Effector memory CD8-positive, alpha-beta T cell (primary cell): ENCODE measurements at places on chromosomes 5 and 9.

DNA sequence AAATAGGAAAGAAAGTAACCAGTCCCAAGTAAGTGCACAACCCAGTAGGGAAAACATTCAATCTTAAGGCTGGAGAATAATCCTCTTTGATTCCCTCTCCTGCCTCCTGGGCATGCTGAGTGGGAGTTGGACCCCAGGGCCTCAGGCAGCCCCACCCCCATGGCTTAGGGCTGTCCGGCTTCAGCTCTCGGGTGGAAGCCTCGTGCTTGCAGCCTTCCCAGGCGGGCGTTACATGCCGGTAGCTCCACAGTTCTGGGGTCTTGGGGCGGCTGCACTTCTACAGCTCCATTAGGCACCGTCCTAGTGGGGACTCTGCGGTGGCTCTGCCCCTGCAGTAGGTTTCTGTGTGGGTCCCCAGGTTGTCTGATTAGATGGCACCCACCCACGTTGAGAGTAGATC is 10.1 kb downstream of the GLIPR2 start:
- DNase-seq = no peak

- no peak for DNase-seq
Observed at GRCh38 chr5:56415356-56415765, 182.2 kb upstream of the ANKRD55 start.

- DNase-seq = no peak
Observed at GRCh38 chr9:20271096-20271495, 351.2 kb downstream of the MLLT3 start.

DNA sequence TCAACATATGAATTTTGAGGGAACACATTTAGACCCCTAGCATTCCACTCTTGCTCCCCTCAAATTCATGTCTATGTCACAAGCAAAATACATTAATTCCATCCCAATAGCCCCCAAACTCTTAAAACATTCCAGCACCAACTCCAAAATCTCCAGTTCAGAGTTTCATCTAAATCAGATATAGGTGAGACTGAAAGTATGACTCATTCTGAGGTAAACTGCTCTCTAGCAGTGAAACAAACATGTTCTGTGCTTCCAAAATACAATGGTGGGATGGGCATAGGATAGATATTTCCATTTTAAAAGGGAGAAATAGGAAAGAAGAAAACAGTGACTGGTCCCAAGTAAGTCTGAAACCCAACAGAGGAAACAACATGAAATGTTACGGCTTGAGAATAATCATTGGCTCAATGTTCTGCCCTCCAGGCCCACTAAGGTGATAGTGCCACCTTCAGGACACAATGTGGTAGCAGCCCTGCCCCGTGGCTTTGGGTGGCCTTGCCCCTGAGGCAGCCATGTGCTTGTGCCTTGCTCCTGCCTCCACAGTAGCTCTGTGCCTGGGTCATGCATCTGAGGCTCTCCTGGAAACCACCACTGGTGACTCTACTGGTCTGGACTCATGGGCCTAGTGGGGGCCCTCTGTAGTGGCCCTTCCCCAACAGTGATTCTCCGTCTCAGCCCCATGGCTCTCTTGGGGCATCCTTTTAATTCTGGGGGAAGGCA is 36.4 kb upstream of the IPPK start:
- peak; percentile 48 for DNase-seq

DNA sequence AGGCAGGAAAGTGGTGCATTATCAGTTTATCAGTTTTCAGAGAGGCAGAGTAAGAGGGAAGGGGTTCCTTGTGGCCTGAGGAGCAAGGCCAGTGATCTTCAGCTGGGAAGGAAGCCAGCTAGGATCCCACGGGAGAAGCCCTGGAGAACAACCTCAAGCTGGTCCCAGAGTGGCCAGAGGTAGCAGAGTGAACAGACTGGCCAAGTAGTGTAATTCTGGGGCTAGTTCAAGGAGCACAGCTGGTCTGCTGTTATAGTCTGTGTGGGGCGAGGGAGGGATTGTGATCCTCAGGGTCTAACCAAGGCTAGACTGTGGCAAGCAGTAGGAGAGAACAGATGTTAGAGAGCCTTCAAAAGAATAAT is 164.6 kb downstream of the CARTPT start:
- DNase-seq = no peak

- DNase-seq = no peak
Observed at GRCh38 chr5:45694255-45694814, 1.8 kb downstream of the HCN1 start.

DNA sequence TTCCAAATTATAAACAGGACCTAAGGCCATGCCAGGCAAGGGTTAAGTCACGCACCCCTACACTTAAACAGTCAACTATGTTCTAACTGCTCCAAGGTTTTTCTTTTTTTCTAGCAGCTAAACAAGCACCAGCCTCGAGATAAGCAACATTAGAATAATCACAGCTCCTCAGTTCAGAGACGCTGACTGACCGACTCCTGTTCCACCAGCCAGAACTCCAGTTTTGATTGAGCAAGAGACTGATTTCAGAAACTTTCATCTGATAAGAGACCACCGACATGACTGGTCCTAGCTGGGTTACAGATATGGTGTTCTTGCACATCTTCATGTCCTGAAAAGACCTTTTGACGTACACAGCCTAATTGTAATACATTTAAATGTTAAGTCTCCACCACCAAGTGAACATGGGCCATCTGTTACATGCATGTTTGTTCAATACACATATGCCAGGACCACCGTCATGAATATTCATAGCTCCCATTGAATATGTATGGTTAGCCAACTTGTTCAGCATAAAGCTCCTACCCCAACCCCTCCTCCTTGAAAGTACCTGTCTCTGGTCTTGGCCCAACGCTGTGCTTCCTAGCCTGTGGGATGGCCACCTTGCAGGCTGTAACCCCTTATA is 23.7 kb upstream of the OTULINL start:
- no peak for DNase-seq

- no peak for DNase-seq
Observed at GRCh38 chr9:84670138-84671041, 861 bp downstream of the NTRK2 start.

GRCh38 chr5:78553580-78554353 is 94.8 kb downstream of the LHFPL2 start:
- no peak for DNase-seq

- DNase-seq = no peak
Observed at GRCh38 chr5:133818031-133818431, 150.4 kb downstream of the C5orf15 start.

GRCh38 chr9:3887221-3887653 is 361.4 kb upstream of the RFX3 start:
- no peak for DNase-seq

GRCh38 chr5:126370796-126371718 is 52.2 kb upstream of the GRAMD2B start:
- no peak for DNase-seq

- DNase-seq = no peak
Observed at GRCh38 chr5:157447201-157447637, 12.8 kb upstream of the NIPAL4 start.

DNA sequence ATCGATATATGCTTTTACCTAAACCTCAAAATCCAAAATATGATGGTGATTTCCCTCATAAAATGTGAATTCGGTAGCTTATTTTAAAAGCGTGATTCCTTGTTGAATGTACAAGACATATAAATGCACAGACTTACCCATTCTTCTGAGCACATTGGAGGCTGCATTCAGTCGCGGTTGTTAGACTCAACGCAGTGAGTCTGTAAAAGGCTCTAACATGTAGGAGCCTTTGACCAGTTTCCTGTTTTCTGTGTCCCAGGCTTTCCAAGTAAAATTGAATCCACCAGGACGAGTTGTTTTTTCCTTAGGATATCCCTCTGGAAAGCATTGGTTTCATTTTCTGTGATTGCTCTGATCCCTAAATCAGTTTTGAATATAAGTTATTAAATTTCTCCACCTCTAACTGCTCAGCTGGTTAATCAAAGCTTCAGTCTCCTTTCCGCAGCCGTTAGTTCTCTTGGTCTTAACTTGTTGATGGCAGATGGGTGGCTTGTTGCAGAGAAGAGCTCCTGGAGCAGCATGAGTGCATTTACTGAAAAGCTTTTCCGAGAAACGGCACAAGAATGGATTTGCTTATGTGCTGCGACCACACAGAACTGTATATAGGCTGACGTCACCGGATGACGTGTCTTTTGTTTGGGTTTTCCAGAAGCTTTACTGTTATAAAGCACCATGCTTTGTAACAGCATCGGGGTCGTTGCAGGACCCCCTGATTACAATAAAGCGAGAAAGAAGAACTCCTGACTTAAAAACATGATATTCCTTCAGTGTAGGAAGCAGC is at the start of gene LRRTM2:
TSS of gene LRRTM2 (minus strand) at position 565 of the 781 bp plus-strand sequence. CDS start at position 141, 424 bp downstream.
- DNase-seq = no peak

DNA sequence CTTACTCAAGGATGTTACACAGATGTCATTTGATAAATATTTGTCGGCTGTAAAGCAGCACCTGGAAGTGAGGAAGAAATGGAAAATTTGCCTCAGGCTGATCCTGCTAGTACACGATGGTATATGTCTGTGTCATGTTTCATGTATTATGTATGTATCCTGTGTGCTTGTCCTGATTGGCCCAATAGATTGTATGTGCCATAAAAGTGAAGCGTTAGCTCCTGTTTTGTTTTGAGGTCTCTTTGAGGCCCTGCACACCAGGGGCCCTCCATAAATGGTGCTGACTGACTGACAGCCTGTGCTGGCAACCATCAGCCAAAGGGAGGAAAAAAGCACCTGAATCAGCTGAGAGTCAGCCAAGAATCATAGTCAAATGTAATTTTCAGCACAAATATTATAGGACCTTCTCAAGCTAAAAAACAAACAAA is 11.8 kb upstream of the LNPEP start:
- no peak for DNase-seq

DNA sequence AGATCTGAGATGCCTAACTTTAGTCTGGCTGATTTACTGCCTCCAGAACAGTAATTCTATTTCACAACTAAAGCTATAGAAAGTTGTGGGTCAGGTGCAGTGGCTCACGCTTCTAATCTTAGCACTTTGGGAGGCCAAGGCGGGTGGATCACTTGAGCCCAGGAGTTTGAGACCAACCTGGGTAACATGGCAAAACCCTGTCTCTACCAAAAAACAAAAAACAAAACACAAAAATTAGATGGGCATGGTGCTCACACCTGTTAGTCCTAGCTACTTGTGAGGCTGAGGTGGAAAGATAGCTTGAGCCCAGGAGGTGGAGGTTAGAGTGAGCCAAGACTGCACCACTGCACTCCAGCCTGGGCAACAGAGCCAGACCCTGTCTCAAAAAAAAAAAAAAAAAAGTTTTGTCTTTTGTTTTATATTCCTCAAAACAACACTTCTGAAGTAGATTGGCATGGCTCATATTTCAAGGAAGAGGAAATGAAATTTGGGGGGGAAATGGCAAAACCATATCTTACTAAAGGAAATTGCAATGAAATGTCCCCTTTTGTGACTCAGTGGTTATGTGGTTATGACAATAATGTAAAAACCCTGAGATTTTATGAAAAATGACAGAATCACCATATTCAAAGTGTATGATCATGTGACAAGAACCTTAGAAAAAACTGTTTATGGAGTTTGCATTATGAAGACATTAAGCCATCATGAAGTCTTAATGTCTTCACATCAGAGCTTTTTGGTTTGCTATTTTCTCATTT is 16.2 kb downstream of the FNBP1 start:
- no peak for DNase-seq

GRCh38 chr9:98365781-98366180 is 110.3 kb upstream of the TBC1D2 start:
- DNase-seq = no peak

DNA sequence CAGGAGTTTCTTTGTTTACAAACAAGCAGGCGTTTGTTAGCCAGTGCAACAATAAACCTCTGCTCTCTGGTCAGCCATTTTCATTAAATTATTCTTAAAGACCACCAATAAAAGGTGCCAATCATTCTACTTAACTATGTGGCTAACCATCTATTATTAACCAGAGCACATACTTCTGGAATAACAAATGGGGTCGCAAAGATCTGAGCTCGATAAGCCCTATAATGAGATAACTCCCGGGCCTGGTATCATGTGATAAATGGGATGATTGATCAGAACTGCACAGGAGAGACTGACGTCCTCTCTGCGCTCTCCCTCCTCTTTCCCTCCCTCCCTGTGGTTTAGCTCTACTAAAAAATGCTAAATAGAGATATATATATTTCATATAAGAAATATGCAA is 488.2 kb downstream of the NTRK2 start:
- no peak for DNase-seq

DNA sequence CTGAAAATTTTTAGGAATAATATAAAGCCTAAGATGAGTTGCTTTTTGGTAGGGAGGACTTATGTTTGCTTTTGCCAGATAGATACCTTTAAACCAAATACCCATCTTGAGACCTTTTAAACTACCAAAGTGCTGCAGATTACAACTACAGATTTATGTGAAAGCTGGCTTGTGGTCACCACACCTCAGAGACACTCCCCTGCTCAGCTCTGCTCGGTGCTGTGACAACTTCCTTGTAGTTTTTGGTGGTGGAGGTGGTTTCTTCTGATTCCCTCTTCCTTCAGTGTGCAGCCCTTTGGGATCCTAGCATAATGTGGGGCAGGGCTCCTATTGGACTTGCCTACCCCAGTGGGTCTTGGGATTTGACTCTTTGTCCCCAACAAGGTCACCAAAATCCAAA is 29.2 kb downstream of the GARNL3 start:
- DNase-seq = no peak

DNA sequence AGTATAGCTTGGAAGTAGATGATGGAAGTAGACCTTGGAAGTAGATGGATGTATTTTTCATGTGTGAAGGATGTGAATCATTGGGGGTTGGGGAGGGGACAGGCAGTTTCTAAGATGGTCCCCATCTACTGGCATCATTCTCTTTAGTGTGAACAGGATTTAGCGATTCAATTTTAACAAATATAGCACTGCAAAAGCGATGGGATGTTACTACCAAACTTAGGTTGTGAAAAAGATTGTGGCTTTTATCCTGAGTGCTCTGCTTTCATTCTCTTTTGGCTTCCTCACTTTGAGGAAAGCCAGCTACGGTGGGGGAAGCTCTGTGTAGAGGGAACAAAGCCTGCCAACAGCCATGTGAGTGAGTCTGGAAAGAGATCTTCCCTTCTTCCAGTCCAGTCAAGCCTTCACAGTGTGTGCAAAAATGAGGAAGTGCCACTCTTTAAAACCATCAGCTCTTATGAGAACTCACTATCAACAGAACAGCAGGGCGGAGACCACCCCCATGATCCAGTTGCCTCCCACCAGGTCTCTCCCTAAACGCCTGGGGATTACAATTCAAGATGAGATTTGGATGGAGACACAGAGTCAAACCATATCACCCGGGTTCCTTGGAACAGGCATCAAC is 441.4 kb downstream of the SH3GL2 start:
- no peak for DNase-seq

DNA sequence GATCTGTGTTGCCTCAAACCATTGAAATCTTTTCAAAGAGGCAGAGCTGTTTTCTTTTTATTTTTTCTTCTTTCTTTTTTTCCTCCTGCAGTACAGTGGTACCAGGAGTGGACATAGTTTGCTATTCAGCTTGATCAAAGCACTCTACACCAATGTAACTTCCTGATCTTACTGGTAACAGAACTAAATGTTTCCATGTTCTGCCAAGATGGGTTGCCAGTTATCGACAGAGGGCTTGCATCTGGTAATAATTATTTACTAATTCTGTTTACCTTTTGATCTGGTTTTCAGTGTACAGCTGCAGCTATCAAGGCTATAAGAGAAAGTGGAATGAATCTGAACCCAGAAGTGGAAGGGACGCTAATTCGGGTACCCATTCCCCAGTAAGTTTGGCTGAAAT is 26.8 kb downstream of the MRRF start:
- DNase-seq = no peak

- no peak for DNase-seq
Observed at GRCh38 chr9:119003201-119003611, 366.0 kb downstream of the BRINP1 start.

GRCh38 chr5:78627766-78628165 is 20.8 kb downstream of the LHFPL2 start:
- no peak for DNase-seq
